Transverse colon (tissue), 4 donors: ENCODE measurements at places on chromosomes 2 and 18.

- H3K36me3 ChIP-seq, result no peaks in the 10 kb centered on the region
- H3K4me3 ChIP-seq, result peak overlapping the region; percentile 64
- no peaks in the 10 kb centered on the region for H3K27me3 ChIP-seq
- peak overlapping the region; percentile 94 for H3K27ac ChIP-seq
- DNase-seq, result no peak
Observed at GRCh38 chr2:105338020-105338385, 663 bp downstream of the C2orf49 start.

- no peak for DNase-seq
- peaks cover 2% of the 10 kb centered on the region for H3K4me1 ChIP-seq
- H3K4me3 ChIP-seq, result no peak overlapping the region
- H3K27ac ChIP-seq, result peak overlapping the region; percentile 86
- H3K36me3 ChIP-seq, result no peaks in the 10 kb centered on the region
Observed at GRCh38 chr2:205739620-205740019, 57.3 kb downstream of the NRP2 start.

DNA sequence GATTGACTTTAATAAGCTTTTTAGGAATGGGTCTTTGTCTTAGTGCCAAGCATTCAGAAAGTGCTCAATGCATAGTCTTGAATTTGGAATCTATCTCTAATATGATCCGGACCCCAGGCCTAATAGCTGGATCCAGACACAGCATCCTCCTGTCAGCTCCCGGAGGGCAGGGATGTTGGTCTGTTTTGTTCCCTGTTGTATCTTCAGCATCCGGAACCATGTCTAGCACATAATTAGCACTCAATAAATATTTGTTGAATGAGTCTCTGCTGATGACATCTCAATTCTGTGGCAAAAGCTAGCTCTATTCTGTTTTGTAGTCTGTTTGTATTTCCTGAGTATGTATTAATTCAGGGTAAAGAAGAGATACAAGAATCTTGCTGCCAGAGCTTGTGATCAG, 169.1 kb downstream of the DCDC2C start:
- no peaks in the 10 kb centered on the region for H3K36me3 ChIP-seq
- H3K27me3 ChIP-seq, result no peaks in the 10 kb centered on the region
- DNase-seq, result no peak
- H3K27ac ChIP-seq, result no peak overlapping the region

DNA sequence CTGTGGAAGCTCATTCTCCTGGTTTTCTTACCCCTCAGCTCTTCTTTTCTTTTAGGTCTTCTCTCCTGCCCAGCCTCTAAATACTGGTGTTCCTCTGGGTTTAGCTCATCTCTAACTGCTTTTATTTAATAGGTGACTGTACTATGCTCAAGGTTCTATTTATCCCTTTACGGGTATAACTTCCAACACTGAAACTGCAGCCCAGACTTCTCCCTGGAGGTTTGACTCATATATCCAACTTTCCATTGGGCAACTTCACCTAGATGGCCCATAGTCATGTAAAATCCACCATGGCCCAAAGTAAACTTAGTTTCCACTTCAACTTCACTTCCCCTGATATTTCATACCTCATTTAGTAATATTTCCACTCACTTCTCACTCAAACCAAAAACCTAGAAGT, 273.1 kb downstream of the PLCL1 start:
- no peak for DNase-seq
- H3K4me3 ChIP-seq, result no peak overlapping the region
- H3K27me3 ChIP-seq, result no peaks in the 10 kb centered on the region
- H3K27ac ChIP-seq, result no peak overlapping the region
- H3K4me1 ChIP-seq, result no peaks in the 10 kb centered on the region

DNA sequence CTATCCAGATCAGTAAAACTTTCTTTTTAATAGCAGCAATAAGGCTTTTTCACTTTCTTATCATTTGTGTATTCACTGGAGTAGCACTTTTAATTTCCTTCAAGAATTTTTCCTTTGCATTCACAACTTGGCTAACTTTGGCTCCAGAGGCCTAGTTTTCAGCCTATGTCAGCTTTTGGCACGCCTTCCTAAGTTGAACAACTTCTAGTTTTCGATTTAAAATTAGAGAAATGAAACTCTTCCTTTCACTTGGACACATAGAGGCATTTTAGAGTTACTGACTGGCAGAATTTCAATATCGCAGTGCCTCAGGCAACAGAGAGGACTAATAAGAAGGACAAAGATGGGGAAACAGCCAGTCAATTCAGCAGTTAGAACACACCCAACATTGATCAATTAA, 577.4 kb downstream of the DSC3 start:
- no peaks in the 10 kb centered on the region for H3K27me3 ChIP-seq
- no peaks in the 10 kb centered on the region for H3K36me3 ChIP-seq
- no peak for DNase-seq
- H3K4me3 ChIP-seq, result no peak overlapping the region

DNA sequence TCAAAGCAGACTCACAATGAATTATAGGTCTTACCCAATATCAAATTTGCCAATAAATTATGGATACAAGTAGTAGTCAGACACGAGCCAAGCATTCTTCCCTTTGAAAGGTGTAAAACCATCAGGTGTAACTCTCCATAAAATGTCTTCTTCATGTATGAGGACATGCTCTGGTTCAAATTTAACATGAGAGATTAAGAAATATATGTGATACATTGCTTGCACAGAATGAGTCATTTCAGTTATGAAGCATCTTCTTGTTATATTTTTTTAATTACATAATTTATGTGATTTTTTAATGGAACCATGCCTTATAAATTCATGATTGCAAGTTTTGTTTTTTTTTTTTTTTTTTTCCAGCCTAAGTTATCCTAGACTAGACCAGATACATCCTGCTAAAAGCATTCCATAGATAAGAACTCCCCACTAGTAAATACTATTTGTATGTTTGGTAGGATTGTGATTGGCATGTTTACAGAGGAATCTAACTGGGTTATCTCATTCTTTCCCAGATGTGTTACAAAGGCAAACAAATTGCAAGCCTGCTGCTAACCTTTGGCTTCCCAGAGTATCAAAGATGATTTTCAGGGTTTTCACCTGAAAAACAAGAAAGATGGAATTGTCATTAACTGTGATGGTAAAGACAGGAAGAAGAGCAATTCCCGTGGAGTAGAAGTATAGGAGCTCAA, 621.9 kb downstream of the XIRP2 start:
- H3K27me3 ChIP-seq, result no peaks in the 10 kb centered on the region
- H3K27ac ChIP-seq, result no peak overlapping the region
- no peak overlapping the region for H3K4me3 ChIP-seq
- no peaks in the 10 kb centered on the region for H3K4me1 ChIP-seq

- no peaks in the 10 kb centered on the region for H3K36me3 ChIP-seq
- H3K4me3 ChIP-seq, result no peak overlapping the region
- DNase-seq, result no peak
Observed at GRCh38 chr18:13619505-13620205, 106.7 kb downstream of the FAM210A start.

- no peaks in the 10 kb centered on the region for H3K27me3 ChIP-seq
- H3K4me1 ChIP-seq, result peaks cover 19% of the 10 kb centered on the region
- peak overlapping the region; percentile 84 for H3K27ac ChIP-seq
- DNase-seq, result peak; percentile 40
- peak overlapping the region; percentile 68 for H3K4me3 ChIP-seq
Observed at GRCh38 chr2:105328281-105329196, 996 bp downstream of the TGFBRAP1 start.

DNA sequence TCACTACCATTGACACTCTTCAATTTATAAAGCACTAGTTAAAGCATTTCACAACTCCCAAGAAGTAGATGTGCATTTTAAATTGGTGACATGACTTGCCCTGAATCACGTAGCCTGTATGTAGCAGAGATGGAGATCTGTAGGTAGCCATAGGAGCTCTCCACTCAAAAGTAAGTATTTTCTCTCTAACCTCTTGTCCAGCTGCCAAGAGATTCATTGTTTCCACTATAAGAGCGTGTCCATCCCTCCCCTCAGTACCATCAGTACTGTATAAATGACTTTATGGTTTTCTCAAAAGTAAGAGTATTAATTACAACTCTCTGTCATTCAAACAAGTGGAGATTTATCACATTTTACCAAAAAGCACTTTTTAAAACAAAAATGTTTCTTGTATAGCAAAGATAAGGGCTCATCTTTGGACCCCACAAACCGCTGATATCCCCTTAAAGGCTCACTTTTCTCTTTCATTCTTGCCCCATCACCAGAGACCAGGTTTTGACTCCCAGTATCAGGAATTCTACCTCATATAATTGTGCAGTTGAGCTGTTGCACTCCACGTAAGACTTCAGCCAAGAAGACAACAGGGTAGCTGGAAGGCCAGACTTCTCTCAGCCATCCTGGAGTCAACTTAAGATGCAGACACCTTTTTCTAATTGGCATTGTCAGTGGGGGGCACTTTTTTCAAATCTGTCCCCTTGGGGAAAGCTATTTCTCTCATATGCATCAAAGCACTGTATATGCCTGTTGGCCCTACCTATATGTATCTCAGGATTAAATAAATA, 78.0 kb upstream of the GALNT5 start:
- H3K27ac ChIP-seq, result no peak overlapping the region
- H3K27me3 ChIP-seq, result no peaks in the 10 kb centered on the region
- H3K4me1 ChIP-seq, result no peaks in the 10 kb centered on the region
- no peak overlapping the region for H3K4me3 ChIP-seq
- H3K36me3 ChIP-seq, result no peaks in the 10 kb centered on the region
- no peak for DNase-seq

- H3K27me3 ChIP-seq, result no peaks in the 10 kb centered on the region
- H3K27ac ChIP-seq, result peak overlapping the region; percentile 6
- no peak overlapping the region for H3K4me3 ChIP-seq
- DNase-seq, result no peak
- H3K4me1 ChIP-seq, result peaks cover 24% of the 10 kb centered on the region
Observed at GRCh38 chr2:226655871-226656270, 143.7 kb downstream of the IRS1 start.

DNA sequence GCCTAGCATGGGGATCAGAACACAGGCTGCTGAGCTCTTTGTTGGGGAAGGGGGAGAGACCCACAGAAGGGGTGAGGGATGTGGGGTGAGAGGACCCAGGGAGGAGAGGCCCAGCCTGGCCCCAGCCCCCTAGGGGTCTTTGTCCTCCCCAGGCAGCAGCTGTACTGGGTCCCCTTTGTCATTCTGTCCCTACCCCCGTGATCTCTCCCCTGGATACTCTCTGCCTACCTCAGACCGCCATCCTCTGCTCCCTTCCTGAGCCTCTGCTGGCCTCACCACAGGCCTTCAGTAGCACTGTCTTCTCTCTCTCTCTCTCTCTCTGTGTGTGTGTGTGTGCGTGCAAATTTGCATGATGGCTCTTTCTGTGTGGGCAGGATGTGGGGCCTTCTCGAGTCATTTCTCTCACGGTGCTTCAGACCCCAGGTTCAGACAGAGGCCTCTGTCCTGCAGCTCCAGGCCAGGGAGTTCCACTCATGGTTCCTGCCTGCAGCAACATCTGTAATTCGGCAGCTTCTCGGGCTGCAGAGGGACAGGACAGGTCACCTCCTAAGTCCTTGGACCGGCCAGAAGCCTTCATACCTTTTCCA, 1.4 kb downstream of the PSD4 start:
- no peaks in the 10 kb centered on the region for H3K36me3 ChIP-seq
- no peaks in the 10 kb centered on the region for H3K27me3 ChIP-seq
- DNase-seq, result peak; percentile 68
- H3K4me1 ChIP-seq, result peaks cover 10% of the 10 kb centered on the region

- no peaks in the 10 kb centered on the region for H3K27me3 ChIP-seq
- H3K4me1 ChIP-seq, result peaks cover 29% of the 10 kb centered on the region
- H3K27ac ChIP-seq, result peak overlapping the region; percentile 84
- DNase-seq, result no peak
- no peaks in the 10 kb centered on the region for H3K36me3 ChIP-seq
Observed at GRCh38 chr2:74843433-74843832, 9.5 kb downstream of the HK2 start.

- no peaks in the 10 kb centered on the region for H3K36me3 ChIP-seq
- no peak overlapping the region for H3K27ac ChIP-seq
- H3K4me3 ChIP-seq, result no peak overlapping the region
- no peak for DNase-seq
- H3K27me3 ChIP-seq, result no peaks in the 10 kb centered on the region
Observed at GRCh38 chr2:25336383-25336841, 5.3 kb downstream of the DNMT3A start.

- H3K27ac ChIP-seq, result no peak overlapping the region
- peaks cover 26% of the 10 kb centered on the region for H3K4me1 ChIP-seq
- H3K27me3 ChIP-seq, result no peaks in the 10 kb centered on the region
- H3K36me3 ChIP-seq, result no peaks in the 10 kb centered on the region
- DNase-seq, result no peak
Observed at GRCh38 chr2:28617502-28618184, 121.8 kb downstream of the PLB1 start.

DNA sequence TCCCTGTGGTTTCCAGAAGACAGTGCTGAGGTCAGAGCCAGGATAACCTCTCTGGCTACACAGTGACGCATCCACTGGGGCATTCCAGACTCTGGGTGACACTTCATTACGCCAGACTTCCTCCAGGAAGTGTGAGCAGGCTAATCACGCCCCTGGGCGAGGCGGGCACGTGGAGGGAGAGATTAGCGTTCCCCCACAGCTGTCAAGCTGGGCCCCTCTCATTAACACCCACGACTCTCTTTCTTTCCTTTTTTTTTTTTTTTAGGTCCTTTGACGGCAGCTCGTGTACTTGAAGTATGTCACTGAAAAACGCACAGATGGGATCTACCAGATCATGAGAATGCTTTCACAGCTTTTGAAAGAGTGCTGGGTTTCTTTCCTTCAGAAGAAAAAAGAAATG, 274.6 kb downstream of the AFF3 start:
- no peaks in the 10 kb centered on the region for H3K36me3 ChIP-seq
- H3K4me1 ChIP-seq, result no peaks in the 10 kb centered on the region
- H3K4me3 ChIP-seq, result no peak overlapping the region
- DNase-seq, result no peak
- H3K27me3 ChIP-seq, result no peaks in the 10 kb centered on the region

GRCh38 chr2:116669782-116670181, 1144.7 kb upstream of the DDX18 start:
- no peaks in the 10 kb centered on the region for H3K27me3 ChIP-seq
- no peaks in the 10 kb centered on the region for H3K4me1 ChIP-seq

GRCh38 chr2:69603146-69603743, 40.3 kb downstream of the AAK1 start:
- no peaks in the 10 kb centered on the region for H3K36me3 ChIP-seq
- H3K27me3 ChIP-seq, result no peaks in the 10 kb centered on the region
- H3K27ac ChIP-seq, result no peak overlapping the region
- no peak for DNase-seq
- H3K4me3 ChIP-seq, result no peak overlapping the region

DNA sequence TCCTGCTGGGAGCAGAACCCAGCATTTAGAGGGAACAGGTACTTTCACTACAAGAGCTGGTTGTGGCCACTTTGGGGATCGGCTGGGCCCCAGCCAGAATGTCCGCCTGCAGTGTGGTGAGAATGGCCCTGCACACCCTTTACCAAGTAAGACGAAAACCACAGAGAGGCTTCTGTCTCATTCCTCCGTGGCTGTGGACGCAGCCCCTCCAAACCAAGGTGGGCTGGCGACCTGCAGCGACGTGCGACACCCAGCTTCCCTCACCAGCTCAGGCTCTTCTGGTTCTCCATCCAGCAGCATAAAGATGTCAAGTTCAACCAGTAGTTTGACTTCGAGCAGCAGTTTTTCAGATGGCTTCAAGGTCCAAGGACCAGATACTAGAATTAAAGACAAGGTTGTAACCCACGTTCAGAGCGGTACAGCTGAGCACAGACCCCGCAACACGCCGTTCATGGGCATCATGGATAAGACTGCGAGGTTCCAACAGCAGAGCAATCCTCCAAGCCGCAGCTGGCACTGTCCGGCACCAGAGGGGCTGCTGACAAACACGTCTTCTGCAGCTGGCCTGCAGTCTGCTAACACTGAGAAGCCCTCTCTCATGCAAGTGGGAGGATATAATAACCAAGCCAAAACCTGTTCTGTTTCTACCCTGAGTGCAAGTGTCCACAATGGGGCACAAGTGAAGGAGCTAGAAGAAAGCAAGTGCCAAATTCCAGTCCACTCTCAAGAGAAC, 56.2 kb downstream of the WDSUB1 start:
- H3K27ac ChIP-seq, result no peak overlapping the region
- no peak overlapping the region for H3K4me3 ChIP-seq
- H3K27me3 ChIP-seq, result no peaks in the 10 kb centered on the region
